Kidney (tissue), 22 donors: ENCODE measurements at places on chromosomes 13 and 19. TPM values are rescaled to one million over a fixed set of nuclear protein-coding genes. Genes with fewer than 3 reads are reported as not detected.

C19orf38 gene
- total RNA-seq = 3.3 TPM

TNNI3 gene
- 0.41 TPM for total RNA-seq

ANGPTL8 gene
- 1.9 TPM for total RNA-seq

HIPK4 gene
- total RNA-seq = 0.09 TPM

PLA2G4C gene
- 16.5 TPM for total RNA-seq

PLK5 gene
- total RNA-seq = not detected

ICAM4 gene
- 0.85 TPM for total RNA-seq

DNA sequence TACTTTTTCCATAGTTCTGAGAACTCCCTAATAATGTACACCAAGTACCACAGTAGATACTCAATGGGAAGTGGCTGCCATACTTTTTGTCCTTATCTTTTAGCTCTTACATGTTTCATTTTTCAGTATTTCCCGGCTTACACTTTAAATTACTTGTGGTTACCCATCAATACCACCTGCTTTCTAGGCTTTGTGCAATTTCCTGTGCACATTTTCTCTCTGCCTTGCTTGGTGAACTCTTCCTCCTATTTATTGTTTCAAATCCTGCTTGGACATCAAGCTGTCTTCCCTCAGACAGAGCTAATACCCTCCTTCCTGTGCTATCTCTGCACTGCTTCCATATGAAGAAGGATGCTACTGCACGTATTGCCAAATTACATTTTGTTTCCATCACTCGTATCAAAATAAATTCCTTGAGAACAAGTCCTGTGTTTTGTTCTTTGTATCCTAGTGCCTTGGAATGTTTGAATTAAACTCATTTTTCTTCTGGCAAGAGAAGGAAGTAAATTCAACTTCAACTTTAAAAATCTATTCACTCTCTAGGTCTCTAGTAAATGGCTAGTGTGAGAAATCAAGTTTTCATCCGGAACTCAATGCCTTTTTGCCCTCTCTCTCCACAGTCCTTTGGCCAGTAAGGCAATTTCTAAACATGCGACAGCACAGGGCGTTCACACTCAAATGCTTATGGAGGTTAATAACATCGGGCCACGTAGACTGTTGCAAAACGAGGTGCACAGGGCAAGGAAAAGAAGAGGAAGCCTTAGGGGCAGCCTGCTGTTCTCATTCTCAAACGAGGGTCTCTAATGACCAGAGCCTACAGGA is 5.6 kb downstream of the ZAR1L start:
- no peak for DNase-seq
- no peaks in the 10 kb centered on the region for H3K36me3 ChIP-seq
- no peak overlapping the region for H3K27ac ChIP-seq
- no peaks in the 10 kb centered on the region for H3K27me3 ChIP-seq
- H3K4me1 ChIP-seq = no peaks in the 10 kb centered on the region

DNA sequence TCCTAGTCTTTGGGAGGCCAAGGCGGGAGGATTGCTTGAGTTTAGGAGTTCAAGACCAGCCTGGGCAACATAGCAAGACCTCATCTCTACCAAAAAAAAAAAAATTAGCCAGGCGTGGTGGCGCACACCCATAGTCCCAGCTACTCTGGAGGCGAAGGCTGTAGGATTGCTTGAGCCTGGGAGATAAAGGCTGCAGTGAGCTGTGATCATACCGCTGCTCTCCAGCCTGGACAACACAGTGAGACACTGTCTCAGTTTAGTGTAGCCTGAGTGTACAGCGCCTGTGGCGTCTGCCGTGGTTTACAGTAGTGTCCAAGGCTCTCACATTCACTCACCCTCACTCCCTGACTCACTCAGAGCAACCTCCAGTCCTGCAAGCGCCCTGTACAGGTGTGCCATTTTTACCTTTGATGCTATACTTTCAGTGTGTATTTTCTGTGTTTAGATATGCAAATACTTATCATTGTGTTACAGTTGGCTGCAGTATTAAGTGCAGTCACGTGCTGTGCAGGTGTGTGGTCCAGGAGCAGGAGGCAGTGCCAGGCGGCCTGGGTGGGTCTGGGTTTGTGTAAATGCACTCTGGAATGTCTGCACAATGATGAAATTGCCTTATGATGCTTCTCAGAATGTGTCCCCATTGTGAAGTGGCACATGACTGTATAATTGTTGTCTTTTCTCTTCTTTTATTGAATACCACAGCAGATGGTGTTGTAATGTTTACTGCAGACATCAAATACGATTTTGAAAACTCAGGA is 36.1 kb upstream of the DCUN1D2 start:
- H3K4me1 ChIP-seq = no peaks in the 10 kb centered on the region
- H3K4me3 ChIP-seq = no peak overlapping the region
- H3K36me3 ChIP-seq = peaks cover 2% of the 10 kb centered on the region
- no peak for DNase-seq

DNA sequence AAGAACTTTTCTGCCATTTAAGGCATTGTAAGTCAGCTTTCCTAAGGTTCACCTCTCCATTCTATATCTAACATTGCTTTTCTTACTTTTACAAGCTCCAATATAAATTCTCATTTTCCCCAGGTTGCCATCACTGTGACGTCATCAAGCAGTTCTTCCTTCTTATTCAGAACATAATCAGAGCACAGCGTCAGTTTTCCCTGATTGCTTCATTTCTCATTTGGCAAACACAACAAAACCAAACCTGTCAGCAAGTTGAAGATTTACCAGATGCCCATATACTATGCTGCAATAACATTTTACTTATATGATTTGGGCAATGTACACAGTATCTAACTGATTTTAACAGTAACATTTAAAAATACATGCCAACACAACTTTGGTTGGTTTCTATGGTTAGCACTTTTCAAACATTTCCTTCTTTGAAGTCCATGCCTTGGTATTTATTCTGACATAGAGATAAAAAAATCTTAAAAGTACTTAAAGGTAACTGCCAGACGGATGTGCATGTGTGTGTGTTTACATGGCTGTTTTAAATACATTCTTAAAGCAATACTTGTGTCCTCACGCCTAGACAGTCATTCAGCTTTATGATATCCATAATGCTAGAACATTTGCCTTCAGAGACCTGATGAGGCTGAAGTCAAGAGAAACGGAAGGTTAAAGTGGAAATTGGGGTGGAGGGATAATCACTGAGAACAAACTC is 264.0 kb downstream of the KLF12 start:
- H3K27me3 ChIP-seq = no peaks in the 10 kb centered on the region
- H3K27ac ChIP-seq = no peak overlapping the region
- no peak for DNase-seq
- no peaks in the 10 kb centered on the region for H3K4me1 ChIP-seq

DNA sequence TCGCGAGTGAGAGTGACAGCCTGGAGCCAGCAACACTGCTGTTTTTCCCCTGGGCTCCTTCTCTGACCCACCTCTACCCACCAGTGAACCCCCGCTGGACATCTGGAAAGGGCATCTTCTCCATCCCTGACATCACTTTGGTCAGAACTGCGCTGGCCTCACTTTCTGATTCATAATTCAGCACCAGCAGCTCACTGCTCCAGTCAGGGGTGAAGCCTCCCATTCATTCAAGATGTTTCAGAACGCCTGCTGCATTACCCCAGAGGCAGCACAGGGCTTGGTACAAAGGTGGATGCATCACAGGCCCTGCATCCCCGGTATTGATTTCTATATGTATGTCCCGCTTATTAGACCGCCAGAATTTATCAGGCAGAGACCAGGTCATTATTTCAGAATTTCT is 182.8 kb upstream of the TSHZ3 start:
- no peak overlapping the region for H3K4me3 ChIP-seq
- DNase-seq = no peak
- H3K4me1 ChIP-seq = no peaks in the 10 kb centered on the region
- no peaks in the 10 kb centered on the region for H3K36me3 ChIP-seq

DNA sequence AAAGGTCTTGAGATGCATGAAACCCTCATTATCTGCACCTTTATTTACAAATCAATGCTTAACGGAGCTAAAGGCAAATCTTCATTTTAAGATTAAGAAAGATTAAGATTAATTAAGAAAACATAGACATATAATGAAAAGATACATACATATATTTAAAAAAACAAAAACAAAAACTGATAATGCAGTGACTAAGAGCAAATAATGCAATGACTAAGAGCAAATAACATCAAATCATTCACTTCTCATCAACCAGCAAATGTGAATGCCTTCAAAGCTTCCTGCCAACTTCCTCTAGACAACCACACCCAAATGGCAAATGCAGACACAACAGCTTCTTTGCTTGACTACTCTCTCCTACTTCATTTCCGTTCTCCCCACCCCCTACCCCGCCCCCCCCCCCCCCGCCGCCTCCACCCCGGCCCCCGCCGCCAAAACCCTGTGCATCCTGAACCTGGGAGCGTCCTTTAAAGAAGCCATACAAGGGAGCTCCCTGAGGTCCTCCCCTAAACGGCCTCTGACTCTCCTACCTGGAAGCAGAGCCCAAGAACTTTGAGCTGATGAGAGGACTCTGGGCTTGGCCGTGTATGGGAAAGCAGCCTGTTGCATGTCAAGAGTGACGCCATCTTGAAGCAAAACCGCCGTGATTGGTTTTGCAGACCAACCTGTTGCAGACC is 24.5 kb downstream of the TEX101 start:
- H3K27me3 ChIP-seq = no peaks in the 10 kb centered on the region
- no peaks in the 10 kb centered on the region for H3K36me3 ChIP-seq
- H3K4me1 ChIP-seq = no peaks in the 10 kb centered on the region
- no peak overlapping the region for H3K4me3 ChIP-seq

DNA sequence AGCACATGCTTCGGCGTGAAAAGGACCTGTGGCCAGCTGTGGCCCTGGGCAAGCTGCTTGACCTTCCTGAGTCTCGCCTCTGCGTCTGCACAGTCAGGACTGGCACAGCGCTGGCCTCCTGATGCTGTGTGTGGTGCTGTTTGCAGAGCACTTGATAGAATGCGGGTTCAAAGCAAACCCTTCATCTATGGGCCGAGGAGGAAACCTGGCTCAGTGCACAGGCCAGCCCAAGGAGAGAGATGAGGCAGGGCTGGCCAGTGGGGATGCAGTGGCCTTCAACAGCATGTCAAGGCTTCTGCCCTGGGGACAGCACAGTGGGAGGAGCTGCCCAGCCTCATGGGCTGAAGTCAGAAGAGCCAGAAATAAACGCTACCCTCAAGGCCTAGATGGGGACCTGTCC is 21.3 kb upstream of the VSTM2B start:
- no peaks in the 10 kb centered on the region for H3K36me3 ChIP-seq
- H3K4me3 ChIP-seq = no peak overlapping the region
- H3K27me3 ChIP-seq = no peaks in the 10 kb centered on the region
- H3K4me1 ChIP-seq = no peaks in the 10 kb centered on the region
- no peak overlapping the region for H3K27ac ChIP-seq
- DNase-seq = peak; percentile 55

DNA sequence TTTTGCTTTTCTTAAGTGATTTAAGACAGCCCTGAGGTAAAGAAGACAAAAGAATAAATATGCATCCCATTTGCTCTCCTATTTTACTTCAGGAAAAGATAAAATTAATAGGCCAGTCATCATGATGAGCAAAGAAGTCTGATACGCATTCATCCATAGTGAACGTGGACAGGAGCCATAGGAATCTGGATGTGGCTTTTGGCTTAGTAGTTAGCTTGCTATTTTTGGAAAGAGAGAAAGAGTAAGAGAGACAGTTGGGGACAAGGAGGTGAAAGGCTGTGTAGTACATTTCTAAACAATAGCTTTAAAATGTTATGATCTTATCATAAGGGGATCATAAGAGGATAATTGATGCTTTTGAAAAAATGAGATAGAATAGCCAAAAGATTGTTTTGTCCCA is 545.2 kb downstream of the IRS2 start:
- no peaks in the 10 kb centered on the region for H3K27me3 ChIP-seq
- no peak overlapping the region for H3K27ac ChIP-seq
- H3K4me1 ChIP-seq = no peaks in the 10 kb centered on the region
- H3K36me3 ChIP-seq = no peaks in the 10 kb centered on the region
- DNase-seq = no peak
- no peak overlapping the region for H3K4me3 ChIP-seq

- H3K4me3 ChIP-seq = peak overlapping the region; percentile 32
- DNase-seq = no peak
- H3K27me3 ChIP-seq = no peaks in the 10 kb centered on the region
- peaks cover 18% of the 10 kb centered on the region for H3K4me1 ChIP-seq
These were observed 5.9 kb downstream of the NOTCH3 start for GRCh38 chr19:15194938-15195337.

- peak; percentile 63 for DNase-seq
- no peaks in the 10 kb centered on the region for H3K36me3 ChIP-seq
- no peaks in the 10 kb centered on the region for H3K27me3 ChIP-seq
- H3K4me1 ChIP-seq = peaks cover 8% of the 10 kb centered on the region
These were observed 1.6 kb downstream of the REEP6 start for GRCh38 chr19:1492474-1493006.

DNA sequence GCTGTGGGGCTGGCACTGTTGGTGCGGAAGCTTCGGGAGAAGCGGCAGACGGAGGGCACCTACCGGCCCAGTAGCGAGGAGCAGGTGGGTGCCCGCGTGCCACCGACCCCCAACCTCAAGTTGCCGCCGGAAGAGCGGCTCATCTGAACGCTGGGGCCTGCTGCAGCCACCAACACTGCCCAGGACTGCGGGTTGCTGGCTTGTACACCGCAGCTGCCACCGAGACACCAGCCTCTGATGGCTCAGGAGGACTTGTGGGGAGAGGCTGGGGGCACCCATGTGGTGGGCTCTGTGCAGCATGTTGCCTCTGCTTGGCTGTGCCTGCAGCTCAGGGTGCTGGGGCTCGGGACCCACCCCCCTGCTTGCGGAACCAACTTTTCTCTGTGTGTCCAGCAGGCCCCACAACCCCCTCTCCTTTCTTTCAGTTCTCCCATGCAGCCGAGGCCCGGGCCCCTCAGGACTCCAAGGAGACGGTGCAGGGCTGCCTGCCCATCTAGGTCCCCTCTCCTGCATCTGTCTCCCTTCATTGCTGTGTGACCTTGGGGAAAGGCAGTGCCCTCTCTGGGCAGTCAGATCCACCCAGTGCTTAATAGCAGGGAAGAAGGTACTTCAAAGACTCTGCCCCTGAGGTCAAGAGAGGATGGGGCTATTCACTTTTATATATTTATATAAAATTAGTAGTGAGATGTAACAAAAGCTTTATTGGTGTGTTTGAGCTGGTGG is 2.6 kb downstream of the CRB3 start:
- no peak for DNase-seq
- H3K4me3 ChIP-seq = no peak overlapping the region
- no peak overlapping the region for H3K27ac ChIP-seq
- no peaks in the 10 kb centered on the region for H3K27me3 ChIP-seq

GRCh38 chr13:114064450-114065140 is 67.8 kb downstream of the RASA3 start:
- H3K27me3 ChIP-seq = no peaks in the 10 kb centered on the region
- no peak overlapping the region for H3K4me3 ChIP-seq
- peaks cover 3% of the 10 kb centered on the region for H3K4me1 ChIP-seq
- H3K36me3 ChIP-seq = no peaks in the 10 kb centered on the region
- H3K27ac ChIP-seq = peak overlapping the region; percentile 95

DNA sequence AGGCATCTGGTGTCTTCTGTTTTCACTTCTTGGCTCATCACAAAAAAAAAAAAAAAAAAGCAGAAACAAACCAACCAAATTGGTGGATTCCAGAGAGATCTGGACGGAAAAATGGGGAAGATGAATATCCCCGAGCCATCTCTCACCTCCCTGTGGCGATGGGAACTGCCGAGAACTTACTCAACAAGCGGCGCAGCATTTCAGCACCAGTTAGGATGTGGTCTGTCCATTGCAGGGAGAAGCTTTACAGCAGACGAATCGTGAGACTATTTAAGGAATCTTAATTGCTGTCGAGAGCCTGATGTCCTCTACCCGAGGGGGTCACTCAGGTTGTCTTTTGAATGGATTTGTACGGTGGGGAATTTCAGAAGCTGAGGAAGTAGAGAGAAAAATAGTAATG is 17.3 kb upstream of the KDM4B start:
- no peak for DNase-seq
- no peak overlapping the region for H3K27ac ChIP-seq
- H3K36me3 ChIP-seq = no peaks in the 10 kb centered on the region
